ENCODE measurements at places on chromosomes 11 and 22.

- no peak for DNase-seq
Measured at GRCh38 chr11:68007498-68008380, 2.4 kb upstream of the ALDH3B1 start.

GRCh38 chr11:104422324-104422944 lies 258.5 kb upstream of the PDGFD start:
- DNase-seq, result no peak

- peak; percentile 84 for DNase-seq
Measured at GRCh38 chr11:59106363-59107336, at the start of gene FAM111B. TSS of gene FAM111B (plus strand) at chr11:59107237. CDS start at chr11:59109626, 2,389 bp downstream.

DNA sequence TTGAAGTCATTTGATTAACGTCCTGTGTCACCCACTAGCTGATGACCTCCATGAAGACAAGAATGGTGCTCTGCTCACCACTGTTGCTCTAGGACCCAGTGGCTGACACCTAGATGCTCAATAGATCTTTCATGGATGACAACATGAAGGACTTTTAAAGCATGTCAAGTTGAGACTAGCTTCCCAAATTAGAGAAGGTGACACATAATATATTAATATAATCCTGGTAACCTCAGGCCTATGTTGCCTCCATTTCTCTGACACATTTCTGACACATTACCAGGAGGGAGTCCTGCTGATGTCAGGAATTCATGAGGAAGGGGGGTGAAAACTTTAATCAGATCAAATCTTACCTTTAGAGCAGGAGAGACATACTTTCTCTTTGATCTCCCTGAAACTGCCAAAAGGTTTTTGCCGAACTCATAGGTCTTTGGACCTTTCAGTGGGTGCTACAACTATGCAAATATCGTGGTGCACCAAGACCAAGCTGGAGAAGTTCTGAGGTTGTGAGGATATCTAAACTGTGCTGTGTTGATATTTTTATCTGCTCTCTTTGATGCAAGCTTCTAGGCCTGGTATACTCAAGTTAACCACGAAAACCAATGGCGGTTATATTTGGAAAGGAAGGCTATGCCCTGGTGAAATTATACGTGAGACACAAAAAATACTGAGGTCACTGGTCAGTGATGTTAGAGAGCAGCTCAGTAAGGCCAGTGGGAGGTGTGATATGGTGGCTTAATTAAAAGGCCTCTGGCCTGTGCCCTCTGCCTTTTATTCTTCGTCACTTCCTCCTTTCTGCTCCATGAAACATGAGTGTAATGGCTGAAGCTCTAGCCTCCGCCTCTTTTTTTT lies 13.2 kb upstream of the AMPD3 start:
- no peak for DNase-seq

- no peak for DNase-seq
Measured at GRCh38 chr11:71436861-71437260, 11.3 kb downstream of the DHCR7 start.

DNA sequence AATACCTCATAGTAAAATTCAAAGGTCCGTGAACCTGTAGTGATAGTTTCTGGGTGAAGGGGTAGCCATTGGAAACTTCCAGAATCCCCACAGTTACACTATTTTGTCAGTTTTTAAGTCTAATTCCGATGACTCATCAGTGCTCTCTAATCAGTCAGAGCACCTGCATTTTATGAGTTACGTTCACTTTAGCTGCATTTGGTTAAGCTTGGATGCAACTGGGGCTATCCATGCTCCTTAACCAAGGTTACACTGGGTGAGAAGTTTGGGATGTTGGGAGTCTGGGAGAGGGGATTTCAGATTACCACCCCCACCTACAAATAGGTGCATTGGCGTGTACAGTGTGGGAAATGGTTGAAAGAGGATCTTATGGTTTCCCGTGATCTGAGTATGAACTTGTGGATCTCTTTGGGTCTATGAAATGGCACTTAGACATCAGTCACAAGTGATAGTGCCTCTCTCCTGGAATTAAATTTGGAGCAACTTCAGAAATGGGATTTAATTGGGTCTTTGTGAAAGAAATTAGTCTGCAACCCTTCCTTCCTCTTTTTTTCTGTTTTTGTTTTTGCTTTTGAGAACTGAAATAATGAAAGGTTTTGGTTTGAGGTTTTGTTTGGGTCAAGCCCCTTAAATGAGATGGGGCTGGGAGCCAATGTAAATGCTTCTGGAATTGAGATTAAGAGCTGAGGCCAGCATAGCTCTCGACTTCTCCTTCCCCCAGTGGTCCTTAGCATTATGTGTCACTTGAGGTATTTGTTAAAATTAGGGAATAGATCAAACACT lies 31.5 kb downstream of the EHF start:
- no peak for DNase-seq

- DNase-seq, result no peak
Measured at GRCh38 chr11:114147375-114148012, 88.0 kb downstream of the ZBTB16 start.

DNA sequence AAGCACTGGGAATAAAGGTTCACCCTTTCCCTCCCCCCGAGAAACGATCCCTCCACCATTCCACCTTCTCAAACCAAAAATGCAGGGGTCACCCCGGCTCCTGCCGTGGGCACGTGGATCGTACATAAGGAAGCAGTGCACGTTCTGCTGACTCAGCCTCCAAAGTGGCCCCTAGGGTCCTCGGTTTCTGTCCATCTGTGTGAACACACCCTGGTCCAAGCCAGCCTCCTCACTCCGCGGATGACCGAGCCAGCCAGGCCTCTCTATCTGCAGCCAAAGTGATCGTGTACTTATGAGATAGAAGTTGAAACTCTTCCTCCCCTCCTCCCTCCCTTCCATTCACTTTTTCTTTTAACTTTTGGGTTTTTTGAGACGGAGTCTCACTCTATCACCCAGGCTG lies 16.2 kb downstream of the C11orf24 start:
- peak; percentile 50 for DNase-seq

- DNase-seq, result no peak
Measured at GRCh38 chr11:74283580-74284180, 27.8 kb downstream of the P4HA3 start.

DNA sequence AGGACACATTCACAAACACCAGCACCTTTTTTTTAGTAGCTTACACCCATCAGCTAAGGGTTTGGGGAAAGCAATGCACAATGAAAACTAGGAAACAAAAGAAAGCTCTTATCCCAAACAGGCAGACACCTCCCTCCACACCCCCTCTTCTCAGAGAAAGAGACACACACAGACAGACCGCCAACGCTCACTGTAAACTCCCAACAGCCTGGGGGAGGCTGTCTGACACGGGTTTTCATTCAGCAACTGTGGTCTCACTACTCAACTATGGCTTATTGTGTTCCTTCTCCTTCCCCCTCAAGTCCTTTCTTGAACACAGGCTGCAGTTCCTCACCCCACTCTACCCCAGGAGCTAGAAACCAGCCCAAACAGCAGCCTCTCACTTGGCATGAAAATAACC lies 123.4 kb downstream of the C11orf58 start:
- DNase-seq, result no peak

DNA sequence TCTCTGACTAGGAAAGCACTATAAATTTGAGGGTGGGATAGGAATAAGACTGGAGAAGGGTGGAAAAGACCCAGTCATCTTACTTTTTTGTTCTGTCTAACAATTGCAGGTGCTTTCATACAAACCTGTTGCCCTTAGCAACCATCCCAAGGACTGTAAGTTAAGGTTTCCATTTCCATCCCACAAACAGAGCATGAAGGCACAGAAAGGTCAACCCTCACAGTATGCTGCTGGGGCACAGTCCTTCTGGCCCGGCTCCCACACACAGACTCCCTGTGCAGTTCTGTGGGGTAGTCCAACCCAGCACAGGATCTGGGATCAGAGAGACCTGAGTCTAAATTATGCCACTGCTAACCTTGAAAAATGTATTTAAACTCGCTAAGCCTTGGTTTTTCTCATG lies 38.4 kb upstream of the ETS1 start:
- DNase-seq, result no peak

GRCh38 chr11:27174021-27174420 lies 133.4 kb downstream of the BBOX1 start:
- DNase-seq, result no peak
